Prostate gland (tissue), 2 donors: ENCODE measurements at places on chromosomes 4 and X. TPM values are rescaled to one million over a fixed set of nuclear protein-coding genes. Genes with fewer than 3 reads are reported as not detected.

The HMX1 gene
- not detected for total RNA-seq

- no peak for DNase-seq
Observed at GRCh38 chr4:37082912-37083311, 161.6 kb upstream of the NWD2 start.

The F8A3 gene
- total RNA-seq, result 33.1 TPM

DNA sequence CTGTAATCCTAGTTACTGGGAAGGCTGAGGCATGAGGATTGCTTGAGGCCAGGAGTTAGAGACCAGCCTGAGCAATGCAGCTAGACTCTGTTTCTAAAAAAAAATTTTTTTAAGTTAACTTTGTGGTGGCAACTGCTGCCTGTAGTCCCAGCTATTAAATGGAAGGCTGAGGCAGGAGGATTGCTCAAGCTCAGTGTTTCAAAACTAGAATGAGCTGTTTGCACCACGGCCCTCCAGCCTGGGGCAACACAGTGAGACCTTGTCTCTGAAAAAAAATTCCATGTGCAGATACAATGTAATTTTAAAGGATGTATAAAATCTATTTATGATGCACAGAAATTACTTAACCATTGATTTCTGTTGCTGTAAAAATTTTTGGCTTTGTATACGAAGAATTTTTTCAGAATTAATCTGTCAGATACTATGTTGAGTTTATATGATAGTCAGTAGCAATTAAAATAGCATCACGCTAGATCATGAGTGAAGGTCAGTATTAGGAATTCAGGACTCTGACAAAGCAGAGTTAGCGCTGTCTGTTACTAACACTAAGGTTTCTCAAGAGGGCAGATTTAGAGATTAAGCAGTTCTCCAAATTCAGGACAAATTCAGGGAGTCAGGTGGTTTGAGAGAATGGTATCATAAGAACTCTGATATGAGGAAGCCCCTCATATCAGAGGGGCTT is 8.3 kb upstream of the AGA start:
- no peak for DNase-seq

DNA sequence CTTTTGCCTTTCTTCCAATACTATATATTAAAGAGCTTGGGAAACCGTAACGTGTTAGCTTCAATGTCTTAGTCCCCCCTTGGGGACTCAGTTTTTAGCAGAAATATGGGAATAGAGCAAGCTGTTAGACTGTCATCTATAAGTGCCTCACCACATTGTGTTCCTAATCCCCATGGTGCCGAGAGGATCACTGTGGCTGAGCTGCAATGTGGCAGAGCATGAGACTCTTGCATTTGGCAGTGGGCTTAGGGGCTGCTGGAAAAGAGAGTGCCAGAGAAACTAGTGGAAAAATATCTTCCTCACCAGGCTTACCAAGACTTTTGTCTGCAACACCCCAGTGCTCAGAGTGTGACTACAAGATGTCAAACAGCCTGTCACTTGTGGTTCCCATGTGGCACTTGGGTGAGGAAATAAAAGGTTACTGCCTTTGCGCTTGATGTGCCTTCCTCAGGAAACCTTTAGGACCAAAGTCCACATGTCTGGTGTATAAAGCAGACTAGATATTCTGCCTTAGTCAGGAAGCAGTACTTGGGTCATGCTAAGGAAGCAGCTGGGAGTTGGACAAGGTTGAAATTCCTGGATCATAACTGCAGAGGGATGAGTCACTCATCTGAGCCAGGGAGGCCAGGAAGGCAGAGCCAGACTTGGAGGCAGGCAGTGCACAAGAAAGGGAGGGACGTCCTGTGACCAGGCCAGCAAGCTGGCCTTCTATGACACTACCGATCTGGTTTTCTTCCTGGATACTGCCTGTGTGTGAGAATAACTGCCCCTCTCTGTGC is 9.7 kb upstream of the MAGEA4 start:
- peak; percentile 4 for DNase-seq

GRCh38 chrX:149004936-149005335 is 500.2 kb downstream of the IDS start:
- no peak for DNase-seq

GRCh38 chr4:31539284-31540069 is 819.3 kb downstream of the PCDH7 start:
- no peak for DNase-seq

The JAKMIP1 gene
- total RNA-seq, result 29.1 TPM

DNA sequence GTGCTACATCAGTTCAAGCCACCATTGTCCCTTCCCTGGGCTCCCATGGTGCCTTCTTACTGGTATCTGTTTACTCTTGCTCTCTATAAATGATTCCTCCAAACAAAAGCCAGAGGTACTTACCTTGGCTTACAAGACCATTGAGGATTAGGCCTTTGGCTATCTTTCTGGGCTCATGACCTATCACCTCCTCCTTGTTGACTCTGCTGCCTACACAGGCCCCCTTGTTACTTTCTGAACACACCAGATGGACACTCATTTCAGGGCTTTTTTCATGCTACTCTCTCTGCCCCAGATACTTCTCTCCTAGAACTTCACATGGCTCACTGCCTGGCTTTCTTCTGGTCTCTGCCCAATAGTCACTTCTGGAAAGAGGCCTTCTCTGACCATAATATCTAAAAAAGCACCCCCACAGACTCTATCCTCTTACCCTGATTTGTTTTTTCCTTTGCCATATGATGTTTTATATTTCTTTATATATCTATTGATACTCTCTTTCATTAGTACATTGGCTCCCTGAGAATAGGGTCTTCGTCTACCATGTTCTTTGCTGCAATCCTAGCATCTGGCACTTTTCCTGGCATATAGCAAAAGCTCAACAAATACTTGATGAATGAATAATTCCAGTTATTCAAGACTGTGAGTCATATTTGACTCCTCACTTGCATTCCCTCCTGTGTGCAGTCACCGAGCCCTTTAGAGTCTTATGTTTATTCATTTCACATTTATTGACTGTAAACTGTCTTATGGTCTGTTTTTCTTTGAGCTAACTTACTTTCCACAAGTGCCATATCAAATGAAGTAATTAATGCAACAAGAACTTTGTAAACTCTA is 27.1 kb upstream of the TAPT1 start:
- no peak for DNase-seq

GRCh38 chrX:79231662-79232061 is 87.2 kb downstream of the GPR174 start:
- no peak for DNase-seq

The GBA3 gene
- total RNA-seq, result 0.68 TPM

DNA sequence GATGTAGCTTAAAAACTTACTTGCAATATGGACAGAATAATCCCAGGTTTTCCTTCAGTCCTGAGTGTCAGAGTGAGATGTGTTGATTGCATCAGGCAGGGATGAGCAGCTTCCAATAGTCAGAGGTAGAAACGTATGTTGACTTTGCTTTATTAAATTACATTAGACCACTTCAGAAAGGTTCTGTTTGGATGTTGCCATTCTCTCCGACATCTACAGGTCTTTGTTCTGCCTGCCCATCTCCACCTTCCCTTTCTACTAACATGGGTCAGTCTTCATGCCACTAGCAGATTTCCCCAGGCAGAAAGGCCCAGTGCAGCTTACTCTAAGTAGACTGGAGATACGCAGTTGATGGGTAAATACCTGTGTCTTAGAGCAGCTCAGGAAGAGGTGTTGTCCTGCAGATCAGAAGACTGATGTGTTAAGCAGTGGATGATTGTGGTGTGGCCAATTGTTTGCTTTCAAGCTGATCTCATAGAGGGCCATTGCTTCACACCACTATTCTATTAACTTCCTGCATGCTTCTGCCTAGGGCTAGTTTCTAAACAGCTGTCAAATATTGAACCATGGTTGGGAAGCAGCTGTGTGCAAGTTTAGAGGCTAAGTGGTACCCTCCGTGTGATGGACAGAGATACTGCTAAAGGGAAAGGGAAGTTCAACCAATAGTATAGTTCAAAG is 1.8 kb downstream of the FRMPD4 start:
- no peak for DNase-seq

- peak; percentile 4 for DNase-seq
Observed at GRCh38 chrX:20515841-20516461, 249.2 kb upstream of the RPS6KA3 start.

GRCh38 chr4:10074076-10074766 is 42.4 kb downstream of the WDR1 start:
- no peak for DNase-seq

The AVPR2 gene
- total RNA-seq, result 2.5 TPM

GRCh38 chr4:26351685-26352084 is 30.9 kb downstream of the RBPJ start:
- DNase-seq, result no peak

The MAGEA1 gene
- total RNA-seq, result not detected

The SATL1 gene
- total RNA-seq, result 0.80 TPM

- DNase-seq, result no peak
Observed at GRCh38 chr4:8849266-8850073, 22.2 kb downstream of the HMX1 start.

DNA sequence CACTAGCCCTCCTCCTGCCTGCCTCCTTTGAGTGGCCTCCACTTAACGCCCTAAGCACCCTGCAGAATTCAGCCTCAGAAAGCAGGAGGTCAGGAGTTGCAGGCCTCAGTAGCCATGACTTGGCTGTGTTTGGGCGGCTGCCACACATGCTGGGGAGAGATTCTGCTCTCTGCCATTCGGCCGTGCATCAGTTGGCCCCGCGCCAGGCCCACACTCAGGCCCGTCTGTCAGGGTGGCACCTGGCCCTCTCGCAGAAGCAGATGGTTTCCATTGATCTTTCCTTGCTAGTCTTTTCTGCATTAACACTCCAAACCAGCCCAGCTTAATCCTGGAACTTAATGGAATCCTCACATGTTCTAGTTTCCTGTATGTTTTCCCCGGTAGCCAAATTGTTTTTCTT is 30.7 kb upstream of the ATP6AP2 start:
- DNase-seq, result no peak

The POF1B gene
- total RNA-seq, result 4.6 TPM

- DNase-seq, result peak; percentile 38
Observed at GRCh38 chrX:40104630-40104984, 6.8 kb upstream of the BCOR start.

The LIMCH1 gene
- 62.8 TPM for total RNA-seq

DNA sequence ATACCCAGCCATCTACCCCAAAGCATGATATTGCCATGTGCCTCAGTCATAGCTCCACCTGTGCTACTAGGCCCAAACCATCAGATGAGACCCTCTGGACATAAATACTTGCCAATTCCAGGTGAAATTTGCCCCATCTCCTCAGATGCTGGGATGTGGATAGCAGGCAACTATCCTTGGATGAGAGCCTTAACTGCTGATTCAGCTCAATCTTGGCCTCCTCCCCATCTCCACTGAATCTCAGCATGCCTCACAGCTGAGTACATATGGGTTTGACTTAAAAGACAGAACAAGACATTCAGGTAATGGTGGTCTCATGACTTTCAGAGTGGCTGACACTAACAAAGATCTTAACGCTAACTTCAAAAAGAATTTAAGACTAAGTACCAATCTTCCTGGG is 50.8 kb upstream of the KLHL13 start:
- DNase-seq, result no peak
